HS-27A (cell line): ENCODE measurements at places on chromosomes 3 and 15.

DNA sequence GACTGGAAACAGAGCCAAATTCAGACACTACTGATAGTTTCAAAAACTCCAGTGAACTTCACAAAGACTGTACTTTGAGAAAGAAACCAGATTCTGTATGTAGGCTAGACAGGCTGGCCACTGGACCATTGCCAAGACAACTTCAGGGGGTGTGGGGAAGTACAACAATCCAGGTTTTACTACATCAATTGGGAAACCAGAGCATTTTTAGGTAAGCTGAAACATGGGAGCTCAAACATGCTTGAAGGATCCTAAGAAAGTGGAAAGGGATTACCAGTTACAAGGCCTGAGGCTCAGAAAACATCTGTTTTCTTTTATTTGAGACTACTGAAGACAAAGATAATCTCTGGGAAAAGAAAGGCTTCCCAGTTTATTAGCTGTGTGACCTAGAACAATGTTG is 26.9 kb upstream of the ZNF280D start:
- DNase-seq, result no peak

GRCh38 chr3:54899273-54899672 is 28.6 kb downstream of the LRTM1 start:
- DNase-seq, result no peak

GRCh38 chr3:59425371-59425770 is 375.5 kb upstream of the CFAP20DC start:
- DNase-seq, result no peak

DNA sequence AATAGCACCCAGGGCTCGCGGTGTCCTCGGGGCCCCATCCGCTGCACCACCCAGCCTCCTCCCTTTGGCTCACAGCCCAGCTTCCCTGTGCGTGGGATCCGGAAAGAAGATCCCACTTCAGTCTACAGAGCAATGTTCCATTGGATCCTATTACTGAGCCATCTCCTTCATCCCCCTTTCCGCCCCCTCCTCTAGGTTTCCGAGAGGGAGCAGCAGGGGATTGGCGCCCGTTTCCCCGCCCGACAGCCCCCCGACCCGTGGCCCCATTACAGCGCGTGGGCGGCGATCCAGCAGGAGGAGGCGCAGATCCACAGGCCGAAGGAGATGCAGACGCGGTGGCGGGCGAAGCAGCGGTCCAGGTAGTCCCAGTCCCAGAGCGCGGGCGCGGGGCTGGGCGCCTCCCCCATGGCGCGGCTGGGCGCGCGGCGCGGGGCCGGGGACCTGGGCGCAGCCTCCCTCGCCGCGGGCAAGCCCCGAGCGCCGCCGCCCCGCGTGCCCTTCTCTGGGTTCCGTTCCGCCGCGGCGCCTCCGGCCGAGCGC is 340 bp downstream of the TMEM44 start:
- no peak for DNase-seq

DNA sequence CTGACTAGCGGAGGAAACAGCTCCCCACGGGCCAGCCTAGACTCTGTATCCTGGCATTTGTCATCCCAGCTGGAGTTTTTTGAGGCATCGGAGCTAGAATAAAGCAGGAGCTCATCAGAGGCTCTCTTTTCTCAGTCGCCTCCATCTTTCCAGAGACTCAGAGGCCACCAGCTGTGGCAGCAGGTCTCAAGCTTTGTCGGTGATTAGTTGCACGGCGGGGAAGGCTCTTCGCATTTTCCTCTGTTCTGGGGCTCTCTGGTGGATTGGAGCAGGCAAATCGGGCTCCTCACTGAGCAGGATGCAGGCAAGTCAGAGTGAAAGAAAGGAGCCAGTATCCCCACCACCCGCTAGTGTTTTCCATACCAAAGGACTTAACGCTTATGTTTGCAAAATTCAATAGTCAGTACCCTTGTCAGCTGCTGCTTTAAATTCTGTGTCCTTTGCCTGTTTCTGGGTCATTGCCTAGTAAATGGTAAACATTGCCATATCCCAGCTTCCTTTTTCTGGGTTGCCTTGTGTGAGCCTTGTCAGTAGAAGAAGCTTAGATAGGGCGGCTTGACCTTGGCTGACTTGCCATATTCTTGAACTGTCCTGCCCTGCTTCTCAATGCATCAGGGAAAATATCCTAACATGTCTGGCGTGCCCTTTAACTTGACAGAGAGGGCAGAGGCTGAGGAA is 127.1 kb downstream of the PTPRG start:
- DNase-seq, result no peak

DNA sequence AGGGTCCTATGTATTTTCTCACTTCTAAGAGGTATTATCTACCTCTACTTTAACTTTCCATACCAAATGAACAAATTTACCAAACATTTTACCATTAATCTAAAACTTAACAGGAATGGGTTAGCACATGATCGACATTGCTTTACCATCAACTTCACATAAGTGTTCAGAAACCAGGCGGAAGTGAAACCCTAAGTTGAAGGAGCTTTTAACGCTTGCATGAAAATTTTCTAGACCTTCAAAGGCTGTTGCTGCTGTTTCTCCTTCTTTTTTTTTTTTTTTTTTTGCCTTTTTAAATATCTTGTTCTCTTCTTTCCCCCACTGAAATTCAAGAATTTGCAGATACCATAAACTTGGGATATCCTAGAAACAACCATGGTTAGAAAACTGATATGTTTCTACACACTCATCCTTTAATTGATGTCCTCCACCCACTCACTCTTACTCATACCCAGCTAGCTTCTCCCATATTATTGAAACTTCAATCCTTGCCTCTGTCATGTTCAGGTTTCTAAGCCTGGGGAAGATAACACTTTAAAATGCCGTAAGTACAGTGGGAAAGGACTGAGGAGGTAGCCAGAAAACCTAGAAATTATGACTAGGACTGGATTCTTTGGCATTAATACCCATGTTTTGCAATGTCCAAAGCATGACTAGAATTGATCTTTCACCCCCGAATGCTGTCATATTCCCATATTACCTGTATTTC is 24.7 kb downstream of the MYO5A start:
- DNase-seq, result no peak

DNA sequence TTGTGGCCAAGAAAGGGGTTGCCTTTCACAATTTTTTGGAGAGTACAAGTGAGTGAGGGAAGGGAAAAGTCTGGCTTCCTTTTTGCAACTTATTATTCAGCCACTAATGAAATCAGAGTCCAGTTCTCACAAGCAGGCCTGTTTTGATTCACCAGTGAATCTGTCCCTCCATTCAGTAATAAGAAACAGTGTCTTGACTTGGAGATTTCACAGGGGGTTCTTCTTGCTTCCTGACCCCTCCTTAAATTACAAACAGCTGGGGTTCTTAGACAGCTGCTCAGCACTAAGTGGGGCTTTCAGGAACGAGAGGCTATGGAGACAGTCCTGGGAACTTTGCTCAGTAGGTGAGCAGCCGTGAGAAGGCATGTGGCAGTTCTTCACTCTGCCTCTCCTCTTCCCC is 24.5 kb downstream of the SEMA3G start:
- DNase-seq, result no peak

DNA sequence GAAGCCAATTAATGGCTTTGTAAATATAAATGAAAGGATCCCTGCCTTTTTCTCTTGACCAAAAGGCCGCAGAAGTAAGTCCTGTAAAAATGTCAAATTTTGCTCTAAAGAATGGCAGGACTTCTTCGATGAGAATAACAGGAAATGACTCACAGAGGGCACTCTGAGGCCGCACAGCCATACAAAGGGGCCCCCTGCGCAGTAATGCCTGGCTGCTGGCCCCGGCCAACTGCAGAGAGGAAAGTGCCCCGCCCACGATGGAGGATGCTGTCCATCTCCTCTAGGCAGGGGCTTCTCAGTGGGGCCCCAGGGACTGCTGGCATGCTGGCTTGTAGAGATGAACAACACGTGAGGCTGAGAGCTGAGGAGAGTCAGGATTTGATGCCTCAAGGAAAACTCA is 18.1 kb upstream of the SCN10A start:
- no peak for DNase-seq
